ENCODE measurements at places on chromosomes 11 and 22.

GRCh38 chr11:8928205-8928604 is 4.5 kb downstream of the C11orf16 start:
- DNase-seq = no peak

- DNase-seq = no peak
These were observed 608.7 kb downstream of the SOX6 start for GRCh38 chr11:15747671-15748070.

- no peak for DNase-seq
These were observed 32.7 kb upstream of the CD82 start for GRCh38 chr11:44532809-44533208.

- no peak for DNase-seq
These were observed 21.8 kb upstream of the CDC42EP2 start for GRCh38 chr11:65292890-65293289.

DNA sequence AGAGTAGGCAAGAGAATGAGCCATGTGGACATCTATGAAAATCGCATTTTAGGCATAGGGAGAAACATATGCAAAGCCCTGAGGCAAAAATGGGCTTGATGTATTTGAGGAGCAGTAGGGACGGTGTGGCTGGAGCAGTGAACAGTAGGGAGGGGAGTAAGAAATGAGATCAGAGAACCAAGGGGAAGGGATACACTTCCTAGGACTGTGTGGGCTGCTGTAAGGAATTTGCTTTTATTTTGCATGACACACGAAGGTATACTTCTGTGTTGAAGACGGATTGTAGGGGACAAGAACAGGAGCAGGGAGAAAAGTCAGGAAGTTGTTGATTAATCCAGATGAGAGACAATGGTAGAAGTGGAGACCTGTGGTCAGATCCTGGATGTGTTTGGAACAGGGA is 572.1 kb downstream of the JRKL start:
- DNase-seq = no peak

GRCh38 chr11:2570211-2570811 is 125.5 kb downstream of the KCNQ1 start:
- DNase-seq = no peak

DNA sequence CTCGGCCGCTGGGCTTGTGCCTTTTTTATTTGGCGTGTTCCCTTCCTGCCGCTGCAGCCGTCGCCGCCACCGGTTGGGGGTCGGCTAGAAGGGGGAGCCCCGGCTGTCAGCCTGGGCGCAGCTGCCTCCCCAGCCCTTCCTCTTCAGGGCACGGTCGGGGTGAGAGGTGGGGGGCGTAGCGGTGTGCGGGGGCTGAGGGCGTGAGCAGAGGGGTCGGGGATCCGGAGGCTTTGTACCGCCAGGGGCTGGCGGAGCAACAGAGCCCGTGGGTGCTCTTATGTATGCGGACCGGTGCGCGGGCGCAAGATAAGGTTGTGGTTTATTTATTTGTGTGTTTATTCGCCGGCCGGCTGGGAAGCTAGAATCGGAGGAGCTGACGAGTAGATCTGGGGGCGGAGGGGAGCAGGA is 477 bp downstream of the ZBTB16 start:
- no peak for DNase-seq

DNA sequence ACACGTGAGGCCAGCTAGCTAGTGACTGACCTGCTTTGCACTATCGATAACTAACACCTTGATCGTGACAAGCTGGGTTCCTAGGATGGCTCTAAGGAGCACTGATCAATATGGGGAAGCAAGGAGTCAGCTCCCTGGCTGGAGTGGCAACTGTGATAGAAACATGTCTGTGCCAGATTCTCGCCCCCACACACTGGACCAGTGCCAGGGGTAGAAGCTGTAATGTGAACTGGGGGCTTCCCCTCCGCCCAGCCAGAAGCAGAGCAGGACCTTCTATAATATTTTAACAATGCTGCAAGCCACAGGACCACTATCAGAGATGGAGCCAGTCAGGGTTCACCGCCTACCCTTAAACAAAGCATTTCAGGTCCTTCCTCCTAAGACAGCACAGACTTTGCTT is 96.5 kb downstream of the DSCAML1 start:
- no peak for DNase-seq

DNA sequence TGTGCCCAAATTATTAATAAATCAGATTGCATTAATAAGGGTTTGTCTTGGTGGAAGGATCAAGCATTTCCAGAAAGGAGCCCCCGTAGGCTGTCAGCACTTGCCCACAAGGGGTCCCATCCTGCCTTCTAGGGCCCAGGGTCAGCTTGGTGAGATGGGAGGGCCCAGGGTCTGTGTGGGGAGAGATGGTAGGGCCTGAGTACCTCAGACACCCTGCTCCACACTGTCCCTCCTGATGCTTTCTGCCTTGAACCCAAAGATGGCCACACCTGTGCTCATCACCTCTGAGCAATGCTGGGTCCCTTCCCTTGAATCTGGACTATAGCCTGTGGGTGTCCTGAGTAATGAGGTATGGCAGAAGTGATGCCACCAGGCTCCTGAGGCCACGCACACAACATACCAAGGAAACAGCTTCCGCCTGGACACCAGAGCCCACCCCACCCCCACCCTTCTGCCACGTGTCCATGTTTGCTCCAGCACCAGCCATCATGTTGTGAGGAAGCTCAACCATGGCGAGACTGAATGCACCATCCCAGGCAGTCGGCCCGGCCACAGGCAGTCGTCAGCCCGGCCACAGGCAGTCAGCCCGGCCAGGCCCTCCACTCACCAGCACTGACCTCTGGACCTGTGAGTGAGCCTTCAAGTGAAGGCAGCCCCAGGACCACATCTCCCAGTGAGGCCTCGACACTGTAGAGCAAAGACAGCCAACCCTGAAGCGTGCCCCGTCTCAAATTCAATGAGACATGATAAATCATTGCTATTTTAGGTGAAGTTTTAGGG is 6.8 kb downstream of the BET1L start:
- no peak for DNase-seq

- no peak for DNase-seq
These were observed 873 bp downstream of the OTOG start for GRCh38 chr11:17547932-17548331.
